ENCODE measurements at places on chromosomes 11 and 22.

- DNase-seq, result no peak
Measured at GRCh38 chr11:70341881-70342429, 56.4 kb upstream of the CTTN start.

GRCh38 chr11:47136327-47136726 lies 40.4 kb downstream of the ARFGAP2 start:
- no peak for DNase-seq

DNA sequence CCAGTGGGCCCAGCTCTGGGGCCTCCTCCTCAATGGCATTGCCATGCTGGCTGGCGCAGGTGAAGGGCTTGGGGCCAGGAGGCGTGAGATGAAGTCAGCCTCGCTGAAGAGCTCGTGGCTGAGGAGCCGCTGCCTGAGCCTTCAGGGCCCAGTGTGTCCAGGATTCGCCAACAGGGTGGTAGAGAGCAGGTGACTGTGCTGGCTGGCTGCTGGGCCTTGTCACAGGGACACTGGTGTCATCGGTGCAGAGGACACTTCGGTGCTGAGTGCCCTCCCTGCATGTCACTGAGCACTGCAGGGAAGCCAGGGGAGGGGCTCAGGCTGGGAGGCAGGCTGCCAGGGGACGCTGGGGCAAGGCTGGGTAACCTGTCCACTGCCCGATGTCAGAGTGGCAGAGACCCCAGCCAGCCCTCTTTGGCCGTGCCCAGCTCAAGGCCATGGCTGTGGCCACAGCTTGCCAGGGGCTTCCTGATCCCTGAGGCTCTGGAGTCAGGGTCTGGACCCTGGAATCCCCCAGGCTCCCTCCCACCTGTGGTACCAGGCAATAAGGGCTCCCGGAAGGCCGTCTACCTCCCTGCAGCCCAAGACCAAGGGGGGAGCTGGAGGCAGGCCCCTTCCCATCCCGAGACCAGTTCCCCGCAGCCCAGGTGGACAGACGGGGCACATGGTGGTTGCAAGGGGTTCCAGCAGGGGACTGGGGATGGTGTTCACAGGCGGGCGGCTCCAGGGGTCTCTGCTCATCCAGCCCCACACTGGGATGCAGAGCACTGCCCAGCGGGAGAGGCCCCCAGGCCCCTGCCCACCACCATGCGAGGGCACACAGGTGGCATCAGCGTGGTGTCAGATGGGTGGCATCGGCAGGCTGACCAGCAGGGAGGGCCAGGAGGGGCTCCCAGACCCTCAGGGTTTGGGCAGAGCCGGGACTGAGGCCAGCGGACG lies 63.9 kb downstream of the ARFGAP3 start:
- DNase-seq, result no peak

DNA sequence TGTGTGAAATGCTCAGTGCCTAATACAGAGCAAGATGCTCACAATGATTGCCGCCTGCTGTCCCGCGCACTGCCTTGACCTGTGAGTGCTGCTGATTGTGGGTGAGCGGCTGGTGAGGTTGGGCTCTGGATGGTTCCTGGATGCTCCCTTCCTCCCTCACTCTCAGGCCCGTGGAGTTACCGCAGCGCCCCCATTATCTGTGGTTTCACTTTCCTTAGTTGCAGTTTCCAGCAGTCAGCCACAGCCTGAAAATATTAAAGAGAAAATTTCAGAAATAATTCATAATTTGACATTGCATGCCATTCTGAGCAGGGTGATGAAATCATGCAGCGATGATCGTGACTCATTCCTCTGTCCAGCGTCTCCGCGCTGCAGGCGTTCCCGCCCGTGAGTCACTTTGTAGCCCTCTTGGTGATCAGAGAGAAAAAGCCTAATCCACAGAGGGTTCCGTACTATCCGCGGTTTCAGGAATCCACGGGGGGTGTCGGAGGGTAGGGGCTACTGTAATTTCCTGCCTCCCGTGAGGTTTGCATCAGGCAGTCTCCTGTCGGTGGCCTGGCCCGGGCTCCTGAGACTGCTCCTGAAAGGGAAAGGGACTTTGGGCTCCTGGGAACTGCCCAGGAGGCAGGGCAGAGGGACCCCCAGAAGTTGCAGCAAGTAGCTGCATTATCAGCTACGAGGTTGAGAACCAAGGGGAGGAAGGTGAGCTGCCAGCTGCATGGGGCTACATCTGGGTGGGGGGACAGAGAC lies 10.6 kb downstream of the RPL3 start:
- no peak for DNase-seq

GRCh38 chr11:10118865-10119264 lies 175.2 kb downstream of the SBF2 start:
- DNase-seq, result no peak

- DNase-seq, result no peak
Measured at GRCh38 chr22:35547987-35548721, 7.5 kb downstream of the RASD2 start.

- peak; percentile 67 for DNase-seq
Measured at GRCh38 chr11:61293867-61294716, 1.0 kb downstream of the VWCE start.

DNA sequence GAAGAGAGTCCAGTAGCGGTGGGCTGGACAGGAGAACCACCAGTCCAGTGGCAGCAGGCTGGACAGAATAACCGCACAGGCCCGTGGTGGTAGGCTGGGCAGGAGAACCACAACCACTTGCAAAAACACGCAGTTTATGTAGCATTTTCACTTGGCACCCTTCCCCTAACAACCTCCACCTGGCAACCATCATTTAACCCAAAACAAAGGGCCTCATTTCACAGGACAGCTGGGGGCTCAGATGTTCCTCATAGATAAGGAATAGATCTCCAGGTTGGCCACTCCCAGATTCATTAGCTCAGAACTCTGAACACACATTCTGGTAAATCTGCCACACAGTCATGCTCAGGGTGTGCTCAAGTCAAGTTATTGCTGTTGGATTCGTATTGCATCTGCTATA lies 41.2 kb downstream of the SYTL2 start:
- DNase-seq, result no peak

DNA sequence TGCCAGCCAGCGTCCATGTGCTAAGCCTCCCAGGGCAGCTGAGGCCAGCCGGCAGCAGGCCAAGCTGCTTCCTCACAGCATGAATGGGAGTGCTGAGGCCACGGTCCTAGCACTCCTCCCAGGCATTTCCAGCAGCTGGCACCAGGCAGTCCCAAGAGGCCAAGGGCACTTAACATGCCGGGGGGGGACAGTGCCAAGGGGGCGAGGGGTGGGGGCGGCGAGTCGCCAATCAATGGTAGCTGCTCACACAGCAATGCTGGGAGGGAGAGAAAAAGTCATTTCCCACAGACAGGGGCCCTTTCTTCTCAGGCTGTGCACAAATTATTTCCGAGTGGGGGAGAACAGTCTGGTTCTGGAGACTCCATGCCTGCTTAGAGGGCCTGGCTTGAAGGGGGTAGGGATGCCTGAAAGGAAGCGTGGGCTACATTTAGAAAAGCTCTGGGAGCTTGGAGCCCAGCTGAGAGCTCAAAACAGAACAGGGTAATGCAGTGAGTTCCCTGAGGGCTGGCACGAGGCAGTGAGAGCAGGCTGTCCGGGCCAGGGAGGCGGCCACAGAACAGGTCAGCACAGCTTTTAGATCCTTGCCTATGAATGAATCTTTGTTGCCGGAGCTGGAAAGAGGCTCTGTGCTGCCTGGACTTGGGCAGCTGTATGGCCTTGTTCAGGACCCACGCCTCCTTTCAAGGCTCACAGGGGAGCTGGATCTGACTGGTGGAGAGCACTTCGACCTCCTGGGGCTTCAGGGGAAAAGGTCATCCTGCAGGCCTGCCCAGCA lies 14.4 kb upstream of the TBC1D10A start:
- DNase-seq, result no peak

DNA sequence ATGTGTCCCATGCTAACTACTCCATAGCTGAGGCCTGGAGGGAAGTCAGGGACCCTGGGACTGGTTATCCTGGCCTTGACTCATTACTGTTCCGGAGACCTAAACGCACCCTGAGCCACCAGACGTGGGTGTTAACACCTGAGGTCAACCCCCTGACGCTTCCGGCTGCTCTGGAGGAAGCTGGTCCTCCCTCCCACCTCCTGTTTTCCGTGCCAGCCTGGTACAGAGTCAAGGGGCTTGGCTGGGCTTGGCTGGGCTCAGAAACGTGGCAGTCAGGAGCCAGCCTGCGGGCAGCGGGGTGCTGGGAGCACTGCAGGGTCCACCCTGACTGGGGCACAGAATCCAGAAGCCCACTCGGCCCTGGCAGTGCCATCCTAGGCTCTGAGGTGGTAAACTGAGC lies 2.6 kb downstream of the TMPRSS4 start:
- no peak for DNase-seq

DNA sequence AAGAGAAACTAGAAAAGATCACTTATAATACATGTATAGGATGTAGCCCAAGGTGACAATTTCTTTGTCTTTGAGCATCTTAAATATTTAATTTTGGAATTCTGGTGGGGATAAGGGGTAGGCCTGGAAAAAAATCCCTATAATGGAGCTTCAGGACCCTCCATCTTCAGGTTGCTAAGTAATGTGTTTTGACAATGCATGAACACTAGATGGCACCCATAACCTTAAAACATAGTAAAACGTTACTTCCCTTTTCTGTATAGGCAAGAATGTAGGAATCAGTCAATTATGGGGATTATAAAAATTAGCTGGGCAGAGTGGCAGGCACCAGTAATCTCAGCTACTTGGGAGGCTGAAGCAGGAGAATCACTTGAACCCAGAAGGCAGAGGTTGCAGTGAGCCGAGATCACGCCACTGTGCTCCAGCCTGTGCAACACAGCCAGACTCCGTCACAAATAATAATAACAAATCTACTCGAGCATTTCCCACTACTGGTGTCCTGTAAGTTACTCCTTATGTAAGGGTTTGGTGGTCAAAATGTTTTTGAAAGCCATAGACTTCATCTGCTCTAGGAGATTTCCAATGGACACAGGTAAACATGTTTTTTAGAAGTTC lies 541.9 kb upstream of the CCDC90B start:
- no peak for DNase-seq

GRCh38 chr22:20218326-20218872 lies 49.7 kb downstream of the RTN4R start:
- DNase-seq, result no peak

DNA sequence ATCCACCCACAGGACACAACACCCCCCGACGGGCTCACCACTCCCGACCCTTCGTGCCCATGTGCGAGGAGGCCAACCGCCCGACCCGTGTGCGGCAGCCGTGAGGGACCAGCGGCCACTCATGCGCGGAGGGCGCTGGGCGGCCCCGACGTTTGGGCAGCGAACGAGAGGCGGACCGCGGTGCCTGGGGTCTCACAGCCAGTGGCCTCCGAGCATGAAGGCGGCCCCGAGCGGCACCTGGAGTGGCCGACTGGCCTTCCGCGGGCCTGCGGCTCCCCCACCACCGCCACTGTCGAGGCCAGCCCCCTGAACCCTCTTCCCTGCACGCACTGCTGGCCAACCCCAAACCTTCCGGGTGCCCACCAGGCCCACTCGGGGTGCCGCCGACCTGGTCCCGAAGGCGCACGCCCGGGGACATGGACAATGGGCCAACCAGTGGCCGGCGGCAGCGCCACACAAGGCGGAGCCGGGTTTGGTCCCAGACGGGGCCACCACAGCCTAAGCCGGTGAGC lies 4274.9 kb upstream of the OR11H1 start:
- DNase-seq, result no peak

DNA sequence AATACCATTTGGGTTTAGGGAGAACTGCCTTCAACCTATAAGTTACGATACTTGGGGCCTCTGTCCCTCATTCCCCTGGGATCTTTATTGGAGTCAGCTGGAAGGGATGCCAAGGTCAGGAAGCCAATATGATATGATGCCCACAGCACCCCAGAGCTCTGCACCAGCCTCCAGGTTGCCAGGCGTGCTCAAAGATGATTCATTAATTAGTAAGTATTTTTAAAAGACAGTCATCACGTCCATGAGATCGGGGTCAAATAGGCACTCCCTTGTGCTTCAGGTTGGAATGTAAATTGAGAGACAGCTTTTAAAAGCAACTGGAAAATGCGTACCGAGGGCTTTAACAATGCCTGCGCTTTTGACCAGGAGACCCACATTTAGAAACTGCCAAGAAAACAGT lies 57.0 kb upstream of the CD5 start:
- DNase-seq, result no peak

DNA sequence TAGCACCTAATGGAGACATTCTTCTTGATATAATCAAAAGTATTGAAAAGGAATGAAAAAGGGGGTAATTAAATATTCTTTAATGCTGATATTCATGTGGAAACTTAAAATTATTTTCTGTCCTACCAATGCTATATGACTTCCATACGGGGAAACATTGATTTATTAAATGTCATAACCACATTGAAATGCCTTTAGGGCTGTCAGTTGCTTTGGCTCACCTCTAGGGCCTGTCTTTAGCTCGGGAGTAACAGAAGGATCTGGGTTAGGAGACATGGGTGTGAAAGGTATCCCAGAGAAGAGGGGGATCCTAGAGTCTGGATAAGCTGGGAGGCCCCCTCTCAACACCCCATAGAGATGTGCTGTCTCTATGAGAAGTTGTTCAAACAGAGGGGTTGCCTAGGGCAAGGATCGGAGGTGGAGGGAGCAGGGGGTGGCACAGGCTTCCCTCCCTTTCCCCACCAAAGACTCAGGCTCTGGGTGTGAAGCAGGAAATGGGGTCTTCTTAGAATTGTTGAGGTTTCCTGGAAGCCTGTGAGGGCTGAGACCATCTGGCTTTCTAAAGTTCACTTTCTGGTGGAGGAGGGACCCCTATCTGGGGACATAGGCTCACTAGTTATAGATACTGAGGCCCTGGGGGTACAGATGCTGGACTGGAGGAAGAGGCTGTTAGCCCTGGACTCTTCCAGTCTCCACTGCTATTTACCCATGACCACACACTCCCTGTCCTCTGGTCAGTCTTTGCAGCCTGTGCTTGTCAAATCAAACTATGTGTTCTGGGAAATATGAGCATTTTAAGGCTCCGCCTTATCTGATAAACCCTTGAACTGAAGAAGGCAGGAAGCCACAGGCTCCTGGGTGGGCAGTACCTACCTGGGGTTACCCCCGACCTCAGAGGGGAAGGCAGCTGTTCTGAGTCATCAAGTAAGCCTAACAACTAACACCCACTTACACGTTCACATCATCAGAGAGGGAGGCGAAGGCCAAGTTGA lies 55.8 kb upstream of the RRAS2 start:
- peak; percentile 68 for DNase-seq

GRCh38 chr11:112882494-112883381 lies 78.5 kb upstream of the NCAM1 start:
- no peak for DNase-seq

GRCh38 chr22:26127556-26127955 lies 41.7 kb upstream of the SEZ6L start:
- no peak for DNase-seq

DNA sequence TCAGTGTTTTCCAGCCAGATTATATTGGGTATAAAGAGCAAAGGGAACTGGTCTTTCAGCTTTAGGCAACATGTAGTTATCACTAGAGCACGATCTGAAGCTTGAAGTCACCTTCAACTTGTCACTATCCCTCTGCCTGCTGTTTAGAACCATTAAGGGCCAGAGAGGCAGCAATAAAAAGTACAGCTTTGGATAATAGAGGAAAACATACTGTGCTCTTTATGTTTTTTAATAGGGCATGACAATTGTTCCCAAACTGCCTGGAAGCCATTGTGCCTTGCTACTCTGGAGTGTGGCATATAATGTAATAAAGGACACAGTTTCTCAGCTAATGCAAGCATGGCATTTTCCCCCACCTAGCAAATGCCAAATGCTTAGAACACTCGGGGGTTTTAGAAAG lies 1912.0 kb upstream of the RAG2 start:
- DNase-seq, result no peak

All from stimulated activated CD4-positive, alpha-beta T cell treated with anti-CD3 and anti-CD28 coated beads, Interleukin-2, amount 100 ng/mL, for 24 hours (primary cell).